Fibroblast of pulmonary artery (primary cell): ENCODE measurements at places on chromosomes 4 and X.

- no peak for DNase-seq
Measured at GRCh38 chr4:170529748-170530722, 440.3 kb upstream of the AADAT start.

GRCh38 chrX:146602246-146602645 lies 207.3 kb upstream of the CXorf51B start:
- DNase-seq, result no peak

- DNase-seq, result no peak
Measured at GRCh38 chrX:127038065-127038464, 218.5 kb downstream of the PRR32 start.

GRCh38 chr4:3231471-3231870 lies 17.5 kb upstream of the MSANTD1 start:
- no peak for DNase-seq

DNA sequence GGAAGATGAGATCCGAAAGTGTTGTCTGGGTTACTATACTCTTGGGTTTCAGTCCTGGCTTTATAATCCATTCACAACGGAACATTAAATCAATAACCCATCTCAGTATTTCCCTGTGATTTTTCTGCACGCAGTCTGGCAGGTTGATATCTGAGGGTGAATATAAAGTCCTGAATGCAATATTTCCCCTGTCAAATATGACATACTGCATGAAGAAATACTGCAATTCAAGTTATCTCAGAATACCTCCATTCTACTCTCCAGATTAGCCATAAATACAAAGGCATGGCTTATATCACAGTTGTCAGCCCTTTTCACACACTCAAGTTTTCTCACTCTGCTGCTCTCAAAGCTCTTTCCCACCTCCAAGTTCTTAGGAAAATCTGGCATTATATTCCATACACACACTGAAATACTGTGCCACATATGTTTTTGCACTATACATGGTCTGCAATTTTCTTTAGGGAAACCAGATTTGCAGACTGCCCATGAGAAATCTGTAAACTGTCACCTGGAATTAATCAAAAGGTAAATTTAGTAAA lies 64.7 kb downstream of the WDFY3 start:
- no peak for DNase-seq

DNA sequence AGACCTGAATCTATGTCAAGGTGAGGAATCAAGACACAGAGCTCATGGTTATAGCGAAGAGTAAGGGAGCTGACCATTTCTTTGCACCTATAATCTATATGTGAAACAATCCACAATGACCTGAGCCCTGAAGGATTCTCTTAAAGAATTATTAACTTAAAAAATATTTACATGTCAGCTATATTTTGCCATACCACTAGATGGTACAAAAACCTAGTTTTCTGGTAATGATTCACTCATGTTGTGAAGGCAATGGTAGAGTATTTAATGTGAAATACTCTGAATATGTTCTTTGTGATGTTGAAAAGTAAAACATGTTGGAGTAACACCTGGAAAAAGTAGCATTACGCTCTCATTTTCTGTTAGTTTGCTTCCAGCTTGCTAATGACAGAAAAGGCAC lies 40.0 kb downstream of the VGLL1 start:
- no peak for DNase-seq

GRCh38 chr4:62366939-62367338 lies 1166.8 kb downstream of the ADGRL3 start:
- no peak for DNase-seq

DNA sequence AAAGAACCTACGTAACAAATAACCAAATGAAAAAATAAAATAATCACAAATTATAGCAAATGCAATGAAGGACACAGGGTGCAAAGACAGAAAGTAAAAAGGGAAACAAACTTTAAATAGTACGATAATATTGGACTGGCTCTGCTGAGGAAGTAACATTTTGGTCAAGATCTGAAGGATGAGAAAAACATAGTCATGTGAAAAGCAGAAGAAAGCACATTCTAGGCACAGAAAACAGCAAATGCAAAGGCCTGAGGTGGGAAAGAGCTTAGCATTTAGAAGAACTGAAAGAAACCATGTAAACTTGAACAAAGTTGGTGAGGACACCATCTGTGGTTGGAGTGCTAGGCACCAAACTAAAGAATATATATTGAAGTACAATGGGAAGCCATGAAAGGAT lies 111.2 kb downstream of the PPP3CA start:
- no peak for DNase-seq

GRCh38 chr4:182141061-182141460 lies 102.1 kb upstream of the TENM3 start:
- no peak for DNase-seq

DNA sequence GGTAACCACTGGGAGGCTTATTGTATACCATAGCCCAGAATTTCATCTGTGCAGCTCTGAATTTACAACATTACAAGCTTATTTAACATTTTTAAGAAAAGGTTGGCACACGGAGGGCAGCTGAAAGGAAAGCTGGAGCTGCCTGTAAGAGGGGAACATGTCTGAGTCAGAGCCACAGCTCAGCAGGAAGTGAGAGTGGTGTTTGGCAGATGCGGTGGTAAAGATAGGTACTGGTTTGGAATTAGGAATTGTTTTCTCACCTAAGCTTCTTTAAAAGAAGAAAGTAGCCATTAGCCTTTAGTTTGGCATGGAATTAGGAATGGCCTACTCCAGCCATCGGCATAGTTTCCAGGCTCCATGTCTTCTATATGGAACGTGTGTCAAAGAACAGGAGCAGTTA lies 172.5 kb upstream of the ANXA3 start:
- no peak for DNase-seq
